ENCODE measurements at places on chromosomes 5 and 9.

DNA sequence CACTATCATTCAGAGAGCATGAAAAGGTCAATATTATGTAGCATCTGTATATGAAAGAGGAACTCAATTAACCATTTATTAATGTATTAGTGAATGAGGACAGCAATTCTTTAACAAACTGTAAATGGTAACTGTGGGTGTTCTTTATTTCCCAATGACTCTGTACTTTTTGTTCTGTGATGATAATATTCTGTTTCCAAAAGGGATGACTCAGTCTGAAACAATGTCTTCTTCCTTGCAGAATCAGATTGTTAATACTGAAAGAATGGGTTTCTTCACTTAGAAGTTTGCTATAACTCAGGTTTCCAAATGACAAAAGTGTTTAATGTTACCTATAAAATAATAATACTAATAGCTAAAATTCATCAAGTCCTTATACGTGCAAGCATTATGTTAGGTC, 1518.7 kb upstream of the WWC1 start:
- no peak for DNase-seq

- no peak for DNase-seq
Measured at GRCh38 chr5:65055938-65056337, 287.2 kb downstream of the CWC27 start.

GRCh38 chr9:27866741-27867140, 293.5 kb upstream of the C9orf72 start:
- no peak for DNase-seq

- DNase-seq, result no peak
Measured at GRCh38 chr9:114827641-114828302, 21.9 kb upstream of the TNFSF15 start.

GRCh38 chr5:143968071-143968878, 156.3 kb downstream of the HMHB1 start:
- DNase-seq, result no peak

Data from hematopoietic multipotent progenitor cell treated with erythropoietin and hydrocortisone succinate and interleukin-3 and kit ligand, for 17 days (in vitro differentiated cells).